Fibroblast of lung (primary cell): ENCODE measurements at places on chromosomes 1 and 21.

DNA sequence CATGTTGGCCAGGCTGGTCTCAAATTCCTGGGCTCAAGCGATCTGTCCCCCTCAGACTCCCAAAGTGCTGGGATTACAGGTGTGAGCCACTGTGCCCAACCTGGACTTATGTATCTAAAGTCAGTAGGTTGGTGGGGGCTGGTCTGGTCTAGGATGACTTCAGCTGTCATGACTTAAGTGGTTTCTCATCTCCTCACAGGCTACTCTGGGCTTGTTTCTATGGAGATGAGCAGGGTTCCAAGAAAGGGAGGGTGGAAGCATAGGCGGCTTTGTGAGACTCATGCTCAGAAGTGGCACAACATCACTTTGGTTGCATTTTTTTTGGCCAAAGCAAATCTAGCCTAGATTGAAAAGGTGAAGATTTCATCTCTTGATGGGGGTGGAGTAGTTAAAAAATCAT is 115.9 kb upstream of the IVNS1ABP start:
- no peak for DNase-seq

GRCh38 chr1:66535061-66535460 is 1.1 kb downstream of the SGIP1 start:
- no peak for DNase-seq

- no peak for DNase-seq
Measured at GRCh38 chr1:219847215-219847855, 81.0 kb downstream of the SLC30A10 start.

- DNase-seq = peak; percentile 79
Measured at GRCh38 chr1:214570442-214570841, 19.0 kb upstream of the PTPN14 start.

DNA sequence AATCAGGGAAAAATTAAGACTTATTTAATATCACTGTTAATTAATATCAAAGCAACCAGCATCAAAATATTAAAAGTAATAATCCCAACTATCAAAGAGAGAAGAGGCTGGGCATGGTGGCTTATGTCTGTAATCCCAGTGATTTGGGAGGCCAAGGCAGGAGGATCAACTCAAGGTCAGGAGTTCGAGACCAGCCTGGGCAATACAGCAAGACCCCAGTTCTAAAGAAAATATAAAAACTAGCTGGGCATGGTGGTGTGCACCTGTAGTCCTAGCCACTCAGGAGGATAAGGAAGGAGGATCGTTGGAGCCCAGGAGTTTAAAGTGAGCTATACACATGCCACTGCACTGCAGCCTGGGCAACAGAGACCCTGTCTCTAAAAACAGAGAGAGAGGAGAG is 43.2 kb downstream of the AHCTF1 start:
- no peak for DNase-seq

GRCh38 chr1:153880962-153881361 is 41.8 kb downstream of the GATAD2B start:
- peak; percentile 97 for DNase-seq

GRCh38 chr1:242025681-242026080 is 26.8 kb upstream of the MAP1LC3C start:
- no peak for DNase-seq

DNA sequence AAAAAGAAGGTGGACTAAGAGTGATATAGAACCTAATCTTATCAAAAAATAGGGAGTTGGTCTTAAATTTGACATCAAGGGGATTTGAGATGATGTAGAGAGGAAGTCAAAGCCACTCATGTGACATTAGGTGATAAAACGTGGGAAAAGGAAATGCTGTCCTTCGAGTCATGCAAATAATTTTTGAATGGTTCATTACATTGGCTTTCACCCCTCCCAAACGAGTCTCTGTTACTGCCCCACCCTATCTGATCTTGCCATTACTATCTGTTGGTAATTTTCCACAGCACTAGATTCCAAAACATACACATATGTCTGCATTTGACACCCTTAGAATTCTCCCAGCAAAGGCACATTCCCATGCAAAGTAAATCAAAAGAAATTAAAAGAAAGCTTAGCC is 531.1 kb upstream of the ADAMTS5 start:
- DNase-seq = no peak

DNA sequence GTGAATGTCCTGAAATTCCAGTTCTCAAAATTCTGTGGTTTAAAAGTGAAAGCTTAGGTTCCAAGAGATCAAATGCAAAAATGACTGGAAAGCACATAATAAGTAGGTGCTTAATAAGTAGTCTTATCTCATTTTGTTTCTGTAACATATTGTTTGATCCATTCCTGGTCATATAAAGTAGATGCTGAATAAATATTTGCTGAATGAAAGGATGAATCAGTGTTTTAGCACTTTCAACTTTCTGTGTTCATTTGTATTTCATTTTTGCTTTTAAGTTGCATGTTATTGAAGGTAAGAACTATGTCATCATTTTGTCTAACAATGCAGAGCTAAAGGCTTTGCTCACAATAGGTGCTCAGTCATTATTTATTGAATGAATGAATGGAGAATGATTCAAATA is 6.3 kb downstream of the MAST2 start:
- no peak for DNase-seq

GRCh38 chr1:174775621-174776020 is 224.1 kb upstream of the CACYBP start:
- no peak for DNase-seq

- peak; percentile 97 for DNase-seq
Measured at GRCh38 chr1:109927911-109928321, 17.3 kb downstream of the CSF1 start.

DNA sequence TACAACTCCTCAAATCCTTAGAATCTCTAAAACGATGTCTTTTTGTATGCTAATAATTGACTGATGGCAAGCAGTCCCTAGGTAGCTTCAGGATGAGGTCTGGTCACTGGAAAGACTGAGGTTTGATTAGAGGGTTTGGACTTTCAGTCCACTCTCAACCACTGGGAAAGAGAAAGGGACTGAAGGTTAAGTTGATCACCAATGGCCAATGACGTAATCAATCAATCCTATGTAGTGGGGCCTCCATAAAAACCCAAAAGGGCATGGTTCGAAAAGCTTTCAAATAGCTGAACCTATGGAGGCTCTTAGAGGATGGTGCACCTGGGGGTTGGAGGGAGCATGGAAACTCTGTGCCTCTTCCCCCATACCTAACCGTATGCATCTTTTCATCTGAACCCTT is 39.6 kb upstream of the DNASE2B start:
- no peak for DNase-seq

- DNase-seq = no peak
Measured at GRCh38 chr1:25064465-25065240, 134.6 kb upstream of the RUNX3 start.

- DNase-seq = no peak
Measured at GRCh38 chr1:185526344-185527307, 207.6 kb upstream of the HMCN1 start.

DNA sequence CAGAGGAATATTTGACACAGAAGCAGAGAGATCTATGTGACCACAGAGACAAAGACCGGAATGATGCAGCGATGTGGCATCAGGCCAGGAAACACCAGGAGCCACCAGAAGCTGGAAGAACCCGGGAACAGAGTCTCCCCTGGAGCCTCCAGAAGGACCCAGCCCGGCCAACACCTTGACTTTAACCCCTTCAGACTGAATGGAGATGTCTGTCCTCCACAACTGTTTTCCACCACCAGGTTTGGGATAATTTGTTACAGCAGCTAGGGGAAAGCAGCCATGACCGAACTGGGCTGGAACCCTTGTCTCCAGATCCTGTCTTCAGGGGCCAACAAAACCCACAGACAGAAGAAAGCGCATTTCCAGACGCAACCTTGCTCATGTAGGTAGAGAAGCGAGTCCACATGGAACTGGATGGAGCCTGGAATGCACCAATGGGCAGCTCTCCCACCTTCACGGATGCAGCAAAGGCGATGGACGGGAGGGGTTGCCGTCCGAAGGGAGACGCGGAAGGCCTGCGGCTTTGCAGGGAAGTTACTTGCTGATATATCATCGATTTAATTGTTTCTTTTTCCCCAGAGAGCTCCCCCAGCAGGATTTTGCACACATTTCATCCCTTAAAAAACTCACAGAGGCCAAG is 396.6 kb downstream of the NPHP4 start:
- no peak for DNase-seq

DNA sequence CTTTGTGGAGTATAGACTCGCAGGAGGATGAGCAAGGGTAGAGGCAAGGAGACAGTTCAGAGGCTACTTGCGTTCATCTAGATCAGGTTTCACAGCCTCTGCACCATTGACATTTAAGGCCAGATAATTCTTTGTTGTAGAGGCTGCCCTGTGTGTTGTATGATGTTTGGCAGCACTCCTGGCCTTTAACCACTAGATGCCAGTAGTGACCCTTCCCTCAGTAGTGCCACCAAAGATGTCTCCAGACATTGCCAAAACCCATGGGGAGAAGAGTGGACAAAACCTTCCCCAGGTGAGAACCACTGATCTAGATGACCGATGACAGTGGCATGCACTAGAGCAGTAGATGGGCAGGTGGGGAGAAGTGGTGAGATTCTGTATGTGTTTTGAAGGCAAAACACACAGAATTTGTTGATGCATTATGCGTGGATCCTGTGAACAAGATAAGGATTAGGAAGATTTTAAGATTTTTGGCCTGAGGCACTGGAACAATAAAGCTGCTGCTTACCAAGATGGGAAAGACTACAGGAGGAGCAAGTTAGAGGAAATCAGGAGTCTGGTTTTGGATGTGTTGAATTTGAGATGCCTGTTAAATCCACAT is 9.9 kb upstream of the COG2 start:
- peak; percentile 42 for DNase-seq

- DNase-seq = peak; percentile 15
Measured at GRCh38 chr1:92989936-92990583, 28.8 kb upstream of the DIPK1A start.

GRCh38 chr1:7770997-7771822 is at the start of gene VAMP3:
TSS of gene VAMP3 (plus strand) at chr1:7771296. CDS start at chr1:7771384, 88 bp downstream.
- DNase-seq = peak; percentile 78

- DNase-seq = peak; percentile 39
Measured at GRCh38 chr1:178412400-178412770, 84.4 kb downstream of the CLEC20A start.
